ENCODE measurements at places on chromosomes 3 and 15.

- no peak for DNase-seq
These were observed 287.5 kb downstream of the MAGI1 start for GRCh38 chr3:65751123-65751700.

DNA sequence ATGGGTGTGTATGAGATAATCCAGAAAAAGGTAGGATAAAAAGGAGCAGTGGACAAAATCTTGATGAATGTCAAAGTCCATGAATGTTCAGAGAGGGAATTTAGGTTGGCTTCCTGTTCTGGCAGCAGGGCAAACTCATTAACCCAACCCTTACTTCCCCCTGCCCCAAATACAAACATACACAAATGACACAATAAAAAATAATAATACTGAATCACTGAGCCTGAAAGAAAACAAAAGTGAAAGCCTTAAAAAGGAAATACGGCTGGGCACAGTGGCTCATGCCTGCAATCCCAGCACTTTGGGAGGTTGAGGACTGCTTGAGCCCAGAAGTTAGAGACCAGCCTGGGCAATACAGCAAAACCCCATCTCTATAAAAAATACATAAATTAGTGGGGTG lies 62.9 kb downstream of the GPR176 start:
- no peak for DNase-seq

GRCh38 chr3:131218196-131218595 lies 163.4 kb upstream of the NUDT16 start:
- DNase-seq = no peak

DNA sequence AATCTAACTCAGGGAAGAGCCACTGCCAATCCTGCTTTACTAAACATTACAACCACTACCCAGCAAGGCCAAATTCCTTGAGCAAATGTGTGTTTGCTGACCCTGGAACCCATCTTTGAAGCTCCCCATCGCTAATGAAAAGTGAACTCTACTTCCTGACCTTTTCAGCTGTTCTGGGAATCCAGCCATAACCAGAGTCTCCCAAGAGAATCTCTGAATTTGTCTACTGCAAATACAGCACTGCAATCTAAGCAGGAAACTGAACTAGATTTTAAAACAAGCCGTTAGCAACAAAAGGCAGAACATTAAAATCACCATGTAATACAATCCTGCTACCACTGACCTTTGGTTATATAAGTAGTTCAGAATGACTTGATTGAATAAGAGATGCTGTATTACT lies 309.2 kb downstream of the MAGI1 start:
- DNase-seq = no peak

GRCh38 chr3:4408958-4409357 lies 58.1 kb downstream of the SUMF1 start:
- DNase-seq = no peak

GRCh38 chr3:23644099-23644498 lies 161.7 kb upstream of the UBE2E1 start:
- DNase-seq = no peak

- DNase-seq = no peak
These were observed 604 bp upstream of the TJP1 start for GRCh38 chr15:29822684-29823459.

- DNase-seq = no peak
These were observed 200.7 kb downstream of the RPLP1 start for GRCh38 chr15:69653306-69653705.

DNA sequence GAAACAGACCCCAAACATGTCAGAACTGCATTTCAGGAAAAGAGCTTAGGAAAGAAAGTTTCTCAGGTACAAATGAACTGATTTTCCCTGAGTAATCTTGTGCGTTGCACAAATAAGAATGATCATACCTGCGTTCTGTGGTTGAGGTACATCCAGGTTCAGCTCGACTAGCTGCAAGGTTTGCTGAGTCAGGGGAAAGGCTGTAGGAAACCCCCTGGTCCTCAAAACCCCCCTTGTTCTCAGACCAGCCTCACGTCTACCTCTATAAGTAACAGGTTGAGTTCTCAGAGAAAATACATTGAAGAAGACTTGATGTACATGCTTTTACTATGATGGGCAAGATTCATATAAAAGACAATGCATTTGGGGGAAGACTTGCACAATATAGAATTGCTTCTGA lies 137.7 kb upstream of the ICE2 start:
- no peak for DNase-seq

DNA sequence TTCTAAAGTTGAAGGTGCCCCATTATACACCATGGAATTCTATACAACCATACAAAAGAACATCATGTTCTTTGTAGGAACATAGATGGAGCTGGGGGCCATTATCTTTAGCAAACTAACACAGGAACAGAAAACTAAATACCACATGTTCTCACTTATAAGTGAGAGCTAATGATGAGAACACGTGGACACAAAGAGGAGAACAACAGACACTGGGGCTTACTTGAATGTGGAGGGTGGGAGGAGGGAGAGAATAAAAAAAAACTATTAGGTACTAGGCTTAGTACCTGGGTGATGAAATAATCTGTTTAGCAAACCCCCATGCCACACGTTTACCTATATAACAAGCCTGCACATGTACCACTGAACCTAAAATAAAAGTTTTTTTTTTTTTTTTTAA lies 342.7 kb downstream of the PLCL2 start:
- DNase-seq = no peak

DNA sequence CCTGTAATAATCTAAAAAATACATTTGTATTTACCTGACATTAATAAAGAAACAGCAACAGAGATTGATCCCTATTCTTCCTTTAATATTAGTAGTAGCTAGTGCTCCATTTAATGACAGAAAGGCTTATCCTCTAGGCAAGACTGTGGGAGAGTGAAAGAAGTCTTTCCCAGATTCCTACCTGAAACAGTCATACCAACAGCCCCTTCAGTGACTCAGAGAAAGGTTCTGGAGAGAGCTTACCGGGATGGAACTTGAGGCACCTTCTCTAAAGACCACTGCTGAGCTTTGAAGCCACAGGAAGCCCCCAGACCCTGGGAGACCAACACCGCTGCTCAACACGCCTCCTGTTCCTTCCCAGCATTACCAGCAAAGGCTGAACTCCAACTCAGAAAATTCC lies 66.9 kb upstream of the FGF12 start:
- DNase-seq = no peak

DNA sequence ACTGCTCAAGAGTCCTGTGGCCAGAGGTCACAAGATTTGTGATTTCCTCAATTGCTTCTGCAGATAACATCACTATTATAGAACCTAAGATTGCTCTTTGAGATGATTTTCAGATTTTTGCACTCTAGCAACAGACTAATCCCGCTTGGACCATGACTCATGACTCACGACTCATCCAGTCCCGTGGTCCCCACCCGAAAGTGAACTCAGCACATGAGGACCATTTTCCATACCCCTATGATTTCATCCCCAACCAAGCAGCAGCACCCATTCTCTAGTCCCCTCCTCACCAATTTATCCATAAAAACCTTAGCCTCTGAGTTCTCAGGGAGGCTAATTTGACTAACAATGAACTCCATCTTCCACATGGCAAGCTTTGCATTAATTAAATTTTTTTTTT lies 106.3 kb upstream of the ALCAM start:
- no peak for DNase-seq

DNA sequence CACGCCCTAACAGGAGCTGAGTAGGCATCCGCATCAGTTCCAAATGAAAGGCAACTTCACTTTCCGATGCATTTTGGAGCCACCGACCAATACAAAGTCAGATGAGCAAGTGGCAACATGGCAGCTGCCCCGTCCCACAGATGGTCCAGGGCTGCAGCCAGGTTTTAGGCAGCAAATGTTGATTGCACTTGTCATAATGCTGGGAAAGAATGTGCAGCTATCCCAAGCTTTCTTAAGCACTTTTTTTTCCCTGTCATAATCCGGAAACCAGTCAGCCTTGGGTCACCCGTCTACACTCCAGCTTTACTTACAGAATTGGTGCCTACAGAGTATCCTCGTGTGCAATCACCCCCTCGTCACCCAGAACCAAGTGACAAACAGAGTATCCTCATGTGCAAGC lies 147.7 kb downstream of the CHSY1 start:
- DNase-seq = no peak

DNA sequence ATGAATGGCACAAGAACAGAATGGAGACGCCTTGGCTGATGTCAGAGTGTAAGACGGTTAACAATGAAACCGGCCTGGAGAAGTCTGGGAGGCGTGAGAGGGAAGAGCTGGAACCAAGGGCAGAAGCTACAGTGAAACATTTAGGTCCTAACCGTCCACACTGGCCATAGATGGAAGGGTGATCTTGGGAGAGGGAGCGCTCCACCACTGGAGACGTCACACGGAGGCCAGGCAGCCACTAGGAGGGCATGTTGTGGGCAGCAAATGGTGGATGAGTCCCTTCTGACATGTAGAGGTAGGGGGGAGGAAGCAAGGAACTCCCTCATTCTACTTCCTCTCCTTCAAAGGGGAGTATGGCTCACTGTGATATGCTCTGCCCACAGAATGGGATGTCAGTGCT lies 23.8 kb downstream of the FEM1B start:
- DNase-seq = no peak

DNA sequence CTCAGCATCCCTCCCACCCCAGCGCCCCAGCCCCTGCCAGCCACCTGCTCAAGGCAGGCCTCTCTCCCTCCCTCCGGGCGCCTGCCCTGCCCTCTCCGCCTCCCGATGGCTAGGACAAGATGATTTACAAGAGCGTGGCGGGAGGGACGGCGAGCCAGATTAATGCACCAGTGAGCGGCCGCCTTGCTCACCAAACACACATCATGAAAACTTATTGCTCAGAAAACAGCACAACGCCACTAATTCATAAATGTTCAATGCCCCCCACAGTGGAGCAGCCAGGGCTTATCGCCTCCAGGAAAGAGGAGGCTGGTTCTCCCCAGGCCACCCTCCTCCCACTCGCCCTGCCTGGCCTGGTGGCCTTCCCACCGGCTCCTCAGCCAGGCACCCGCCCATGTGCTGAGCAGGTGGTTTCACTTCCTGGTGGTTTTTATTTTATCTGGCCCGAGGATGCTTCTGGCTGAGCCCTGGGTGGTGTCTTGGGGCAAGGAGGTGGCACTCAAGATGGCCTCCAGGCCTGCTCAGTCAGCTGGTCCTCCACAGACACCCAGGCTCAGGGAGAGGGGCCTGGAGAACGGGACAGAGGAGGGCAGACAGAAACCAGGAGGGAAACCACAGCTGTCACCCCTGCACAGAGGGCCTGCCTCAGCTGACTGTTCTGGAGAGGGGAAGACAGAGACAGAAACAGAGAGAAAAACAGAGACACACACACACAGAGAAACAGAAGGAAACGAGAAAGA lies 284.9 kb downstream of the UACA start:
- no peak for DNase-seq

- DNase-seq = no peak
These were observed 13.5 kb downstream of the HTR3E start for GRCh38 chr3:184110316-184110725.

Data from stimulated activated CD8-positive, alpha-beta memory T cell treated with anti-CD3 and anti-CD28 coated beads, Interleukin-2, amount 100 ng/mL, for 1 hour (primary cell).